Esophagus muscularis mucosa (tissue), 4 donors: ENCODE measurements at places on chromosomes 3 and 15. TPM values are rescaled to one million over a fixed set of nuclear protein-coding genes. Genes with fewer than 3 reads are reported as not detected.

GRCh38 chr3:185308126-185308754 lies 54.4 kb upstream of the EHHADH start:
- DNase-seq = no peak
- H3K4me1 ChIP-seq = no peaks in the 10 kb centered on the region
- no peak overlapping the region for H3K4me3 ChIP-seq
- H3K27ac ChIP-seq = no peak overlapping the region
- peaks cover 5% of the 10 kb centered on the region for H3K36me3 ChIP-seq

DNA sequence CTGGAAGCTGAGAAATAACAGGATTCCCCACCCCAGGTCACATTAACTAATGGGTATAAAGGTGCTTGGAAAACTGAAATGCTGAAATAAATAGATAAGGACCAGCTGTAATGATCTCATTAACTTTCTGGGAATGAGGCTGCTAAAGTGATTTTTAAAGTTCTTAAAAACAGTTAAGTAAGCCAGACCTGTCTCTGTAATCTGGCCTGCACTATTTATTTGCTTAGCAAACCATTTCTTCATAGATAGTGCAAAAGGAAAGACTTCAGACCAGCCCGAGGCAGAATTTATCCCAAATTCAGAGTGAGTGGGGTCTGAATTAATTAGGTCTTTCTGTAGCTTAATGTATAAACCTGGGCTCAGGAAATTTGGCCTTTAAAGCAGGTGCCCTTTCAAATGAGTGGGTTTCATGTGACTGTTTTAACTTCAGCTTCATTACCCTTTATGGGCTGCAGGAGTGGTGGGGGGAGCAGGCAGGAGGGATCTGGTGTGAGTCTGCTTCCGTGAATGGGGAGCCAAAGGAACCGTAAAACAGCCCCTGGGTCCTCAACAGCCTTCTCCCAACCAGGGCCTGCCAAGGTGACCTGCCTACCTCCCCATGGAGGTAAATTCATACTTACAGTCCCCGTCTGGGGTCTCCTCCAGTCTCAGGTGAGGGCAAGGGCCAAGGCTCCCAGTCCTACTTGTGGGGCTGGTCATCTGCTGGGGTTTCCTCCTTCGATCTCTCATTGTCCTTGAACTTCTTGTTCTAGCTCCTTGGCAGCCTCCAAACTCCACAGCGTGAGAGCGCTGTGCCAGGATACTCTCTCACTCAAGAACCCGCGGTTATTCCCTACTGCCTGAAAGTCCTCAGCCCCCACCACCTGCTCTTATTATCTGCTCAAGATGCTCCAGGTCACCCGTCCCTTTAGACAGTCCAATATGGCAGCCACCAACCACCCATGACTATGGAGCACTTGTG lies 31.2 kb downstream of the MAGEF1 start:
- H3K36me3 ChIP-seq = no peaks in the 10 kb centered on the region
- DNase-seq = no peak
- H3K27ac ChIP-seq = no peak overlapping the region
- H3K27me3 ChIP-seq = no peaks in the 10 kb centered on the region
- H3K4me1 ChIP-seq = peaks cover 25% of the 10 kb centered on the region

GRCh38 chr3:54299169-54299935 lies 177.0 kb downstream of the CACNA2D3 start:
- H3K27me3 ChIP-seq = no peaks in the 10 kb centered on the region
- H3K27ac ChIP-seq = no peak overlapping the region
- no peaks in the 10 kb centered on the region for H3K36me3 ChIP-seq
- DNase-seq = no peak

SCAMP2 gene
- 57.3 TPM for total RNA-seq

RETNLB gene
- total RNA-seq = not detected

GRCh38 chr3:61778095-61778494 lies 216.7 kb downstream of the PTPRG start:
- peaks cover 13% of the 10 kb centered on the region for H3K4me1 ChIP-seq
- H3K4me3 ChIP-seq = no peak overlapping the region
- H3K36me3 ChIP-seq = no peaks in the 10 kb centered on the region

- H3K27ac ChIP-seq = no peak overlapping the region
- no peak overlapping the region for H3K4me3 ChIP-seq
- H3K4me1 ChIP-seq = peaks cover 33% of the 10 kb centered on the region
- H3K36me3 ChIP-seq = no peaks in the 10 kb centered on the region
These were observed 13.6 kb downstream of the PTH1R start for GRCh38 chr3:46891132-46891531.

- H3K36me3 ChIP-seq = peaks cover 72% of the 10 kb centered on the region
- H3K4me1 ChIP-seq = peaks cover 67% of the 10 kb centered on the region
- peak overlapping the region; percentile 51 for H3K27ac ChIP-seq
- no peak overlapping the region for H3K4me3 ChIP-seq
- H3K27me3 ChIP-seq = no peaks in the 10 kb centered on the region
These were observed 43.4 kb downstream of the GOLGA6A start for GRCh38 chr15:74038707-74039655.

CCDC33 gene
- not detected for total RNA-seq
